Dorsolateral prefrontal cortex (tissue), 122 donors: ENCODE measurements at places on chromosomes 4 and X.

DNA sequence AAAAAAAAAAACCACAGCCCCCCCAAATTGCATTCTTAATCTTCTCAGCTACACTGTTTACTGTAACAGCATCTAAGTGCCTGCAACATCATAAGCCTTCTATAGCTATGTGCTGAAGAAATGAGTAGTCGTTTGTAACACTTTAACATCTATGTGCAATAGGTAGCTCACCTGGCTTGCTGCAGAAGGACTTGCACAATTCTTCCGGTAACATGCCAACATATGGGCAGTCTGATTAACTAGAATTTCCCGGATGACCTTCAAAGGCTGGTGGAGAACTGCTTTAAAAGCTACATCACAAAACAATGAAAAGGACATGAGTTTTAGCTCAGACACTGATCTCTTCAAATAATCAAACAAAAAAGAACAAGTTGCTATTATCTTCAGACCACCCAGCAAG is 52.9 kb downstream of the METTL14 start:
- DNase-seq = no peak

- no peak for DNase-seq
Measured at GRCh38 chr4:71749008-71749594, 34.8 kb downstream of the GC start.

- DNase-seq = no peak
Measured at GRCh38 chr4:133799717-133800315, 401.8 kb downstream of the PABPC4L start.

GRCh38 chrX:13803116-13803515 is 13.8 kb downstream of the GPM6B start:
- DNase-seq = no peak

GRCh38 chr4:53545942-53546581 is 45.2 kb downstream of the LNX1 start:
- DNase-seq = no peak

GRCh38 chr4:94968493-94968892 is 210.7 kb downstream of the BMPR1B start:
- DNase-seq = no peak

- DNase-seq = no peak
Measured at GRCh38 chr4:91887926-91888325, 415.8 kb upstream of the GRID2 start.

- DNase-seq = no peak
Measured at GRCh38 chr4:27947302-27947701, 1086.7 kb downstream of the STIM2 start.

DNA sequence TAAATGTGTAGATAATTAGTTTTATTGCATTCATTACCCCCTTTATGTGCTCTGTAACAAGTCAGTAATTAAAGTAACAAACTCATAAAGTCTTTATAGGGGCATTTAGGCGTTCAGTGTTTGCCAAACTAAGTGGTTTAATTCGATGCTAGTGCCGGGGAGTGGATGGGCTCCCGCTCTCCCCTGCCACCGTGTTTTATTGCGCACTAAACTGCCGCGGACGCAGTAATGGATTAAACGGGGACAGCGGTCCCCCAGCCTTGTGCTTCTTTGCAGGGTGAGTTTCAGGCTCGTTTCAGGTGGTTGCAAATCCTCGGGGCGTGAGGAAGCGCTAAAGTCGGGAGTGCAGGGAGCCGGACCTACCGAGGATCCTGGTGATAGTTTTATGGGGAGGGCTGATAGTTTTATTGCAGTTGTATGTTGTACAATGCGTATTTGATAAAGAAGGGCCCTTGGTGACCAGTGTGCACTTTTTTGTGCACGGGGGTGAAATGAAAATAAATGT is 1.6 kb upstream of the PHOX2B start:
- DNase-seq = no peak

GRCh38 chr4:99968330-99968729 is 18.3 kb upstream of the H2AZ1 start:
- no peak for DNase-seq

GRCh38 chrX:46340696-46341095 is 204.5 kb downstream of the ZNF674 start:
- DNase-seq = no peak

DNA sequence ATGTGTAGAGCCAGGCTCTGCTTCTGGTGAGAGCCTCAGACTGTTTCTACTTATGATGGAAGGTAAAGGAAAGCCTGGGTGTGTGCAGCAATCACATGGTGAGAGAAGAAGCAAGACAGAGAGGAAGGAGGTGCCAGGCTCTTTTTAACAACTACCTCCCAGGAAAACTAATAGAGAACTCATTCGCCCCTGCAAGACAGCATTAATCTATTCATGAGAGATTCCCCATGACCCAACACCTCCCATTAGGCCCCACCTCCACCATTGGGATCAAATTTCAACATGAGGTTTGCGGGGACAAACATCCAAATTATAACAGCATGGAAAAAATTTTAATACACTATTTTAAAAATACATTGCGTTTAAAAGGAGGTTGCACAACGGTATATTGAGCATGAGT is 24.7 kb upstream of the GRIA3 start:
- no peak for DNase-seq
